ENCODE measurements at places on chromosomes 5 and 9.

GRCh38 chr9:2523591-2523990, 98.0 kb upstream of the VLDLR start:
- no peak for DNase-seq

DNA sequence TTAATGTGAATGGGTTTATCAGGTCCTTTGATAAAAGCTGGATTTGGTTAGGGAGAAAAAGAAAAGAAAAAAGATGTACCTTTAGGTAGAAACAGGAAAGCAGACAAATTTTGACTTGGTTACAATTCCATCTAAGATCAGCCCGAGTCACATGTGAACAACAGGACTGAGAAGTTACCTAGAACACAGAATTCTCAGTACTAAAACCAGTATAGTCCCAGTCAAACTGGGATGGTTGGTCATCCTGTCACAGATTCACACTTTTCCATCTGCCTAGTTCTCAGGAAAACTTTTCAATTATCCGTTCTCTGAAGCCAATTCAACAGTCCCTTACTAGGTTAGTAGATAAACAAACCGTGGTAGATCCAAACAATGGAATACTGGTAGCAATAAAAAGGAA, 190.3 kb upstream of the PTGER4 start:
- DNase-seq, result no peak

DNA sequence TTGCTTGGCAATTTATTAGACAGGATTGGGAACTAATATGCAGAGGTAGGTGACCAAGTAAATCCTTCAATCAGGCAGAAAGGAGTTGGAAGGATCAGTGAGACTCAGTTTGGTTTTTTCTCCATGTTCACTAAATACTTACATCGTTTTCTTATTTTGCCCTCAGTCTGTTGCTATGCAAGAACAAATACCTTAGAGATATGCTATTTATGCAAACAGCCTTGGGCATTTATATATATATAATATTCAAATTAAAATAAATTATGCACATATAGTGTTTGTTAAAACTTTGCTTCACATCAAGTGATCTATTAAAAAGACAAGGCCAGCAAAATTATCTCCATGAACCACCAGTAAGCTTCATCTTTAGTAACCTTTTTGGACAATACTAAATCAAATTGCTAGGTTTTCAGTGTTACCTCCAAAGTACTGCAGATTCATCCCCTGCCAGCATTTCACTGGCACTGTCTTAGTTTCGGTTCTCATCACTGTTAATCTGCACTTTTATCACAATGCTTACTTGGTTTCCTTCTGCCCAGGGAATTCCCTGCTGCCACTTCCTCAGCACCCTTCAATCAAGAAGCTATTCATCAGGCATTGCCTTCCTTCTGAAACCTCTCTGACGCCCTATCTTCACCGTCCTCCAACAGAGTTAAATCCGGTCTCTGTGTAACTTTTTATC, 26.0 kb upstream of the LIFR start:
- DNase-seq, result no peak

DNA sequence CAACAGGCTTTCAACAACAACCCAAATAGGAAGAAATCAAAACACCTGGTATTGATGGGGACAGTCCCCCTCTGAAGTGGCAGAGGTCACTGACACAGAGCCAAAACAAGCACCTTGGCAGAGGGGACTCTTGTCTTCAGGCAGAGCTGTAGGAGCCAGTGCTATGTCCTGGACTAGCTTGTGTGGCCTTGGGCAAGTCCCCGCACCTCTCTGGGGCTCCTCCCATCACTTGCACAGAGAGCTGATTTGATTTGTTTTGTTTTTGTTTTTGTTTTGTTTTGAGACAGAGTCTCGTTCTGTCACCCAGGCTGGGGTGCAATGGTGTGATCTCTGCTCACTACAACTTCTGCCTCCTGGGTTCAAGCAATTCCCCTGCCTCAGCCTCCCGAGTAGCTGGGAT, 100.8 kb downstream of the C9orf50 start:
- DNase-seq, result no peak

GRCh38 chr9:20618361-20618802, 3.9 kb downstream of the MLLT3 start:
- DNase-seq, result no peak

GRCh38 chr9:123929177-123929869, 603 bp downstream of the DENND1A start:
- peak; percentile 26 for DNase-seq

- no peak for DNase-seq
Observed at GRCh38 chr5:151597749-151598148, 6.6 kb upstream of the FAT2 start.

DNA sequence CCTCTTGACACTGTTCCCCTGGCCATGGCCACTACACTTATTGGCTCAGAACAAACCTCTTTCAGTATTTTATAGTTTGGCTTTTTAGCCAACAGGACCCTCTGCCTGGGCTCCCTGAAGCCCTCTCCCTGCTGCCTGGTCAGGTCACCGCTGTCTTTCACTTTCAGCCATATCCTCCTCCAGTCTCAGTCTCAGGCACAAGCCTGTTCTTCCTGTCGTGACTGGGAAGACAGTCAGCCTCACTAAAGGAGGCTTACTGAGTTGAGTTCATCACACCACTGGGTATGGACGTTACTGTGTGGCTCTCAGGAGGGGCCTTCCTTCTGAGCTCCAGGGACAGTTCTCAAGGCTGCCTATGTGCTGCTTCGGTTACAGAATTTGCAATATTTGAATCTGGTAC, 2.0 kb downstream of the QSOX2 start:
- no peak for DNase-seq

- no peak for DNase-seq
Observed at GRCh38 chr5:138616508-138616907, 41.3 kb upstream of the HSPA9 start.

- no peak for DNase-seq
Observed at GRCh38 chr9:87685871-87686519, 39.9 kb upstream of the CTSL start.

- DNase-seq, result no peak
Observed at GRCh38 chr5:147610798-147611197, 100.9 kb upstream of the DPYSL3 start.

DNA sequence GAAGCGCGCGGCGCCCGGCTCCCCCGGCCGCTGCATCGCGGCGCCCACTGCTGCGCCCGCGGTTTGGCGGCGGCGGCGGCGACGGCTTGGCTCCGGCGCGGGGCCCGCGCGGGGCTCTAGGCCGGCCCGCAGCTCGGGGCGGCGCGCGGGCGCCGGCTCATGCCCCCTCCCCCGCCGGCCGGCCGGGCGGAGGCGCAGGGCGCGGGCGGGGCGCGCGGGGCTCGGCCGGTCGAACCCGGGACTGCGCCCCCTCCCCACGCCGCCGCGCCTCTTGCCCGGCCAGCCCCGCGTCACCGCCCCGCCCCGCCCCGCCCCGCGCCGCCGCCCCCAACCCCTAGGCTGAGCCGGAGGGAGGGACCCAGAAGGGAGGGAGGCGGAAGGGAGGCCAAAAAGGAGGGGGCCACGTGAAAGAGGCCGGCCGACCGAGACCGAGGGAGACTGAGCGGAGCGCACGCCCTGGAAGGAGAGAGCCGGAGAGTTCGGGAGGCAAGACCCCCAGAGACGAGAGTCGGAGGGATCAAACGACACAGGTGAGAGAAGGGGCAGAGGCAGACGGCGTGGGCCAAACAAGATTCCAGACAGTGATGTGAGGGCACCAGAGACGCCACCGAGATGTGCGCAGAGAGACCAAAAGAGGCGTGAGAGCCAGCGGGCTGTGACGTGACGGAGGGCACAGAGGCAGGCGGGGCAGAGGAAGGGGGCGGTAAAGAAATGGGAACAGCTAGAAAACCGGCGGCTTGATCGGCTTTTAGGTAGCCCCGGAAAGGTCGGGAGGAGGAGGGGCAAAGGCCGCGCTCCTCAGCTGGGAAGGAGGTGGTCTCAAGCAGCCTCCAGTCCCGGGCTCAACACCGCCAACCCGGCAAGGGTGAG, at the start of gene BARX1:
TSS of gene BARX1 (minus strand) at position 245 of the 870 bp plus-strand sequence. CDS start at position 36, 209 bp downstream.
- DNase-seq, result no peak

GRCh38 chr5:88644676-88645075, 238.3 kb downstream of the MEF2C start:
- DNase-seq, result no peak

GRCh38 chr9:35906923-35907699, 1.1 kb downstream of the HRCT1 start:
- no peak for DNase-seq

DNA sequence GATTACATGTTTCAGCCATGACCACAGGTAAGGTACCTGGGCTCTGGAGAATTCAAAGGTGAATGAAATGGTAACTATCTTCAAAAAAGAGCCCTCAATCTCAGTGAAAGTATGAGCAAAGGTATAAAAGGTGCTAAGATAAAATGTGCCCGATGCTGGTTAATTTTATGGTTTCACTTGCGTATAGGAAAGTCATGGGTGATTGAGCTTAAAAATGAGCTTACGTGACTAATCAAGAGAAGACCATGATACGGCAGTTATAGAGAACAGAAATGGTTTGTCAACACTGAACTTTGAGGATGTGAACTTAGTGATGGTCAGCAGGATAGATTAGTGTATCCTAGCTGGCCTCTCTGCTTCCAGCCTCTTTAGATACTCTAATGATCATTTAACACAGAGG, 320.1 kb downstream of the DEPDC1B start:
- DNase-seq, result no peak

GRCh38 chr5:74640954-74641734, 616 bp upstream of the ENC1 start:
- peak; percentile 50 for DNase-seq

DNA sequence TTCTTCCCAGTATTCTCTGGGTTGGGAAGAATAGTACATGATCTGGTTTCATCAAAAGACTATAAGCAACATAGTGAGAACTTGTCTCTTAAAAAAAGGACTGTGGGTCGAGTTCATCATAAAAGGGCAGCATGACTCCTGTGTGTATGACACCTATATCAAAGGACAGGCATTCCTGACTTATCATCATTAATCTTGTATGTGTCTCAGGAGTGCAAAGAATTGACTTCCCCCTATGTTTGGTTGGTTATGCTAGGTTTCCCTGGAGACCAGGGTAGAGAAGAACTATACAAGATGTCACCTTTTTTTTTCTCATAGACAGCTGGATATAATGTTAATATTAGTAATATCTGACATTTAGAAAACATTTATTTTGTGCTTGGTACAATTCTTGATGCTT, 173.1 kb upstream of the ANKRD55 start:
- no peak for DNase-seq

GRCh38 chr9:88747768-88748167, 212.8 kb downstream of the NXNL2 start:
- no peak for DNase-seq

GRCh38 chr5:124650147-124650561, 96.3 kb downstream of the ZNF608 start:
- no peak for DNase-seq

GRCh38 chr9:133188843-133189180, 20.2 kb downstream of the OBP2B start:
- DNase-seq, result no peak

- DNase-seq, result no peak
Observed at GRCh38 chr9:134597041-134597913, 44.3 kb upstream of the COL5A1 start.

DNA sequence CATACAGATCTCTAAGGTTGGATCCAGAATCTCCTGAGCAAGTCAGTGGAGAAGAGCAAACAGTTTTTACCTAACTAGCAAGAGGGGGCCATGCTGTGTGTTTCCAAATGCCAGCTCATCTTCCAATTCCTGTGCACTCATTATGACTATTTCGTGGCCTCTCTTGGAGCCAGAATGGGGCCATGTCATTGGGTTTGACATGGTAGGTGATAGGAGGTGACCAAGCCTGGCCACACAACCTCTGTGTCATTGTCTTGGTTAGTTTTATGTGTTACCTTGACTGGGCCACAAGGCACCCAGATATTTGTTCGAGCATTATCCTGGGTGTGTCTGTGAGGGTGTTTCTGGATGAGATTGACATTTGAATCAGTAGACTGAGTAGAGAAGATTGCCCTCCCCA, 206.2 kb downstream of the HSPA4 start:
- DNase-seq, result no peak

- no peak for DNase-seq
Observed at GRCh38 chr9:114278881-114279570, 43.9 kb upstream of the ORM1 start.

GRCh38 chr9:127979333-127980059, 1.3 kb downstream of the EEIG1 start:
- DNase-seq, result no peak

- no peak for DNase-seq
Observed at GRCh38 chr9:35635730-35636129, 15.0 kb downstream of the SIT1 start.

GRCh38 chr5:165525271-165525670, 2019.9 kb downstream of the MAT2B start:
- no peak for DNase-seq

GRCh38 chr9:73911804-73912203, 585.3 kb upstream of the RORB start:
- DNase-seq, result no peak

GRCh38 chr9:113484258-113484730, 20.8 kb downstream of the RGS3 start:
- DNase-seq, result no peak

DNA sequence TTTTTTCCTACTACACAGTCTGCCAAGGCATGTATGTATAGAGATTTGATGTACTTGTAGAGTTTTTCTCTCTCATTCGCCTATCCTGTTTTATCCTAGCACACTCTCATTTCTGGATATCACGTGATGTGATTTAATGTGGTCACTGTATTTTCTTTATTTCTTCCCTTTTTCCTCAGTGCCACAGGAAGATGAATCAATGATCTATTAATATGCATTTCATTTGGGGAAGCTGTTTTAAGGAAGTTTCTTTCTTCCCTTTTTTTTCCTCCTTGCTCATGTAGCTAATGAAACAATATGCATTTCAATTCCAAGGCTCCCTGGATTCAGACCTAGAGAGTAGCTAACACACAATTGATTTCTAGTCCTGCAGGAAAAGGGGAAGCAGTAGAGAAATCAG, 506.3 kb upstream of the WWC1 start:
- DNase-seq, result no peak

GRCh38 chr5:138464008-138464387, 1.3 kb upstream of the EGR1 start:
- peak; percentile 97 for DNase-seq

GRCh38 chr9:95834281-95834907, 41.1 kb upstream of the ERCC6L2 start:
- no peak for DNase-seq

GRCh38 chr9:89317282-89317681, 1.0 kb upstream of the SECISBP2 start:
- no peak for DNase-seq

DNA sequence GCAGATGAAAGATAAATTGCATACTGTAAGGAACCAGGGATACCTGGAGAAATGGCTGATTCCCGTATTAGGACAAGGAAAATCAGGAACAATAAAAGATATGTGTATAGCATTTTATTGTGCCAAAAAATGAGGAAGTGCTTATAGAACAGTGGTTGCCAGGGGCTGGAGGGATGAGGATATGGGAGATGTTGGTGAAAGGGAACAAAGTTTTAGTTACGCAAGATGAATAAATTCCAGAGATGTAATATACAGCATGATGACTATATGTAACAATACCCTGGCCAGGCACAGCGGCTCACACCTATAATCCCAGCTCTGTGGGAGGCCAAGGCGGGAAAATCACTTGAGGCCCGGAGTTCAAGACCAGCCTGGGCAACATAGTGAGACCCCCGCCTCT, 101.8 kb downstream of the CDK5RAP2 start:
- no peak for DNase-seq

GRCh38 chr5:77635067-77635916, 3.2 kb downstream of the OTP start:
- DNase-seq, result no peak

- DNase-seq, result no peak
Observed at GRCh38 chr9:117377046-117377445, 37.8 kb downstream of the ASTN2 start.
